ENCODE measurements at places on chromosomes 5 and 9.

DNA sequence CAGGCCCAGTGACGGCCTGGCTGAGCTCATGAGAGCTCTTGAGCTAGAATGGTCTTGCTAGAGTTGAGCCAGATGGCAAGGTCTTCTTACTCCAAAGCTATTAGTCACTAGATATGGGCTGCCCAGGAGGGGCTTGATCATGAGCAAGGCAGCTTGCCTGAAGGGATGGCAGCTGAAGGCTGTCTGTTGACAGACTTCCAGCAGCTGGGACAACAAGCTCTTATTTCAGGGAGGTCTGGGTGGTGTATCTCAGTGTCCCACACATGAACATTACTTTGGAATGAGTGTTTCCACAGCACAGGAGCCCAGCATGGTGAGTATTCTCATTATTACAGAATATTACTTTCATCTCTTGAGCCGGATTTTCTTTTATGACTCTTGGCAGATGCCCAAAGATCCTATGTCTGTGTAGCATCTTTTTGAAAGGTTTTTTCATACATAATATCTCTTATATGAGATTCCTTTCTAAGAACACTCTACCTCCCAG, 414.1 kb downstream of the ARHGEF28 start:
- no peak for DNase-seq

DNA sequence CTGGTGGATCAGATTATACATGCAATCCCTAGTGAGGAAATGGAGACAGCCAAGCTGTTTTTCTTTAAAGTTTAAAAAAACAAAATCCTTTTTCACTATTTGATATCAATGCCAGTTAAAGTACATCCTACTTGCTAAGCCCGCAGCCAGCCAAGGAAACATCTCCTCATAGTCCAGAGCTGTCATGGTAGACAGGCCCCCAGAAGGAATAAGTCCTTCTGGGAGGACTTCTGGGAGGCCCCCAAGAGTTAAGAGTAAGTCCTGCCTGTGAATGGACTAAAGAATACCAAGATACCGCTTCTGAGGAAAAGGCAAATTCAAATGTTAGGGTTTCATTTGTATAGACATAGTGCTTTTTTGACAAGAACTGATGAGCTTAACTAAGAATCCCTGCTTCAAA, 38.3 kb downstream of the MOCS2 start:
- DNase-seq: no peak

DNA sequence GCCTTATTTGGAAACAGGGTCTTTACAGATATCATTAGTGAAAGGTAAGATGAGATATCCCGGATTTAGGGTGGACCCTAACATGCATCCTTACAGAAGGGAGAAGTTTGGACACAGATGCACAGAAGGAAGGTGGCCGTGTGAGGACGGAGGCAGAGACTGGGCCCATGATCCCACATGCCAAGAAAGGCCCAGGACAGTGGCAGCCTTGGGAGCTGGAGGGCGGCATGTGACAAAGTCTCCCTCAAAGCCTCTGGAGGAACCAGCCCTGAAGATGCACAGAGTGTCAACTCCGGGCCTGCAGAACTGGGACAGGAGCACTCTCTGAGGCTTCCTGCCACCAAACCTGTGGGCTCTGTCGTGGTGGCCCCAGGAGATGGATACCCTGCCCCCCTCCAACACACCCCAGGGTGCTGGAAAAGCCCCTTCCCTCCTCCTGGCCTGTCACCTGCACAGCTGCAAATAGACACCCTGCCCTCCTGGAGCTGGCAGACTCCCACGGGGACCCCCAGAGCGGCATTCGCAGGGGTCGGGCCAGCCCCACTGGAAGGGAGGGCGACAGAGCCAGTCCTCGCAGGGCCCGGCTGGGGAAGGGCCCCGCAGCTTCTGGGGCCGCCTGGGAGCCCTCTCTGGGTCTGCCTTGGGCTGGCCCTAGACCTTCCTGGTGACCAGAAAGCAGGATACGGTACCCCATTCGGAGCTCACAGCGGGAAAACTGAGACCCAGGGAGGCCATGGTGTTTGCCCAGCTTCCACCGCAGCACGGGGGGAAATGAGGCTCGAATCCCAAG, 7.9 kb downstream of the NACC2 start:
- DNase-seq: no peak

DNA sequence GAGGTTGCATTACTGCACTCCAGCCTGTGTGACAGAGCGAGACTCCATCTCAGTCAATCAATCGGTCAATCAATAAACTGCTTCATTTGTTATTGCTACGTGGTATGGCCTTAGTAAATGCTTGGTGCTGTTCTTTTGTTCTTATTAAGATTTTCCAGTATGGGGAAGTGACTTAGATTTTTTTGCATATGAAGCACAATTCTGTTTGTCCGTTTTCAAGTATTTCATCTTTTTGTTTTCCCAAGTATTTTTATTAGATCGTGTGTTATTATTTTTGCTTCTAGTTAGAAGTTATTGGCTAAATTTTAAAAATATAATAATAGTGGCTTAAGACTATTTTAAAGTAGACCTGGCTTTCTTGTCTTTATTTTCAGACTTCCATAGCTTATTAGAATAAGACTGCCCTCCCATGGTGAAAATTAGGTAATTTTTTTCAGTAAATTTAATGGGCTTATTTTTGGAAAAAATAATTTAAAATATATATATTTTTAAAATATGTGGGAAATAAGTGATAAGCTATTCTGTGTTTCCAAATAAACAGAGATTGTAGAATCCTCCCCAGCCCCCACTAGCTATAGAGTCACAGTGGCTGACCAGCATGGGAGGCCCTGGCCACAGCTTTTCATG, 14.7 kb upstream of the OMD start:
- no peak for DNase-seq

GRCh38 chr5:52705720-52706119, 82.0 kb upstream of the ITGA1 start:
- DNase-seq: no peak

GRCh38 chr5:13985731-13986418, 41.4 kb upstream of the DNAH5 start:
- DNase-seq: no peak

- DNase-seq: no peak
Measured at GRCh38 chr5:3310541-3311261, 284.9 kb upstream of the IRX1 start.

DNA sequence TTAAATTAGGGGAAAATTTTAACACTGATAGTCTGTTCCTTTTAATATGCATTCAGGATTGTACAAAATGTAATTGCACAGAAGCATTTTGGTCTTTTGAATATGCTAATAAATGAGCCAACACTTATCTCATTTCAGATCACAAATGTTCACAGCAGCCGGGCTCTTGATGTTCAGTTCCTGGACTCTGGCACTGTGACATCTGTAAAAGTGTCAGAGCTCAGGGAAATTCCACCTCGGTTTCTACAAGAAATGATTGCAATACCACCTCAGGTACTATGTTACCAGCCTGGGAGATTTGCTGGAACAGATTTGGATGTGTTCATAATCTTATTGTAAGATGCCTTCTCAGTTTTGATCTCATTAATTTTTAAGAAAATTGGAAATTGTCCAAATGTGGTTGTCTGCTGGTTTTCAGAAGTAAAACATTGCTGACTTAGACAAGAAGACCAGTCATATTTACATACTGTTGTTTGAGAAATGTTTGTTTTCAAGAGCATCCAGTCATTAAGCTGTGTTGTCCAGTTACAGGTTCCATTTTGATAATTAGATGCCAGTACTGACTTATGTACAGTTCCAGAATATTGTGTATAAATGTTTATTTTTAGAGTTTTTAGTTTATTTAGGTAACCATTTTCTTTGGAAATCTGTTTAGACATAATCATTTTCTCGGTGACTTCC, 23.0 kb upstream of the TMOD1 start:
- no peak for DNase-seq

GRCh38 chr5:43075319-43076293, 35.5 kb upstream of the ANXA2R start:
- DNase-seq: no peak
